ENCODE measurements at places on chromosomes 16 and 17. TPM values are rescaled to one million over a fixed set of nuclear protein-coding genes. Genes with fewer than 3 reads are reported as not detected.

LPO gene
- not detected for total RNA-seq

GPR179 gene
- total RNA-seq: 0.11 TPM

MYL4 gene
- 31.7 TPM for total RNA-seq

SLC12A3 gene
- 0.16 TPM for total RNA-seq

BICDL2 gene
- total RNA-seq: 7.2 TPM

PRAC1 gene
- total RNA-seq: 7.7 TPM

GRCh38 chr17:18025241-18025944 lies 13.6 kb downstream of the ATPAF2 start:
- no peak for DNase-seq

GRCh38 chr17:71107136-71107535 lies 937.8 kb downstream of the KCNJ2 start:
- DNase-seq: no peak

- DNase-seq: no peak
Observed at GRCh38 chr17:41010441-41010840, 1.5 kb upstream of the KRTAP3-1 start.

DNA sequence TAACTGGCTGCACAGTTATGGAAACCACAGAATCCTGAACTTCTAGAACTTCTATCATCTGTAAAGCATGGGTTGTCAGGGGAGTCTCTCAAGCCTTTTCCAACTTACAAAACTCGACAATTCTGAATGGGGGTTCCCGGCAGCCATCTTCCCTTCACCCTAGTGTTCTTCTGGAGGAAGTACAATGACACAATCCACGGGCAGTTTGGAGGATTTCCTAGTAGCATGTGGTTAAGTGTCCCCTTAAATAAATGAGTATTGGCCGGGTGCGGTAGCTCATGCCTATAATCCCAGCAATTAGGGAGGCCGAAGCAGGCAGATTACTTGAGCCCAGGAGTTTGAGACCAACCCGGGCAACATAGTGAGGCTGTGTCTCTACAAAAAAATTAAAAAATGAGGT lies 2.1 kb downstream of the SLC16A6 start:
- no peak for DNase-seq

- DNase-seq: no peak
Observed at GRCh38 chr16:69217433-69217832, 30.5 kb downstream of the SNTB2 start.

DNA sequence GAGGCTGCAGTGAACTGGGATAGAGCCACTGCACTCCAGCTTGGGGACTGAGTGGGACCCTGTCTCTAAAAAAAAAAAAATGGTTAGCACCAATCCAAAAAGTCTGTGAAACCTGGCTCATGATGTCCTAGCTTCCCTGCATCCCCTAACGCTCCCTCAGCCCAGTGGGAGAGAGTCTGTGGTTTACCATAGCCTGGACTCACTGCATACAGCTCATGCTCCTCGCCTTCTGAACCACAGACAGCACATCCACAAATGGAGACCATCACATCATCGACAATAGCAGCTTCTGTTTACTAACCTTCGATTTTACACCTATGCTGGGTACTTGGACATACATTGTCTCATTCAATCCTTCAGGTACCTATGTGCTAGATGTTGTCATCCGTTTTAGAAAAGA lies 43.6 kb downstream of the NLRC5 start:
- no peak for DNase-seq

GRCh38 chr16:2939968-2940367 lies 24.1 kb upstream of the KREMEN2 start:
- DNase-seq: no peak

DNA sequence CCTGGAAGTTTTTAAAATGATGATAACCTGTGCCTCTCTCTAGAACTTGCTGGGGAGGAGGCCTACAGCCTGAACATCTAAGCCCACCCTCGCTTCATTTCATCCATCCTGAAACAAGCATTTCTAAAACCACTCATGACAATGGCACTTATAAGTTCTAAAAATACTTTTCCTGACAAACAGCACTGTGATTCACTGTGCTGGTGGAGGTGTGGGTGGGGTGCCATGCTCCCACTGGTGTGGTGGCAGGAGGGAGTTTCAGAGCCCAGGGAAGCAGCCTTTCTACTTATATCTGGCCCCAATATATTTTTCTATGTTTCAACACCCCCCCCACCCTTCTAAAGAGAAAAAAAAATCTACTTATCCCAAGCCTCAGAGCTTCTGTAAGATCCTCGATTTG lies 52.6 kb downstream of the RAB11FIP4 start:
- no peak for DNase-seq

GRCh38 chr17:60390925-60391470 lies 935 bp downstream of the USP32 start:
- DNase-seq: no peak

DNA sequence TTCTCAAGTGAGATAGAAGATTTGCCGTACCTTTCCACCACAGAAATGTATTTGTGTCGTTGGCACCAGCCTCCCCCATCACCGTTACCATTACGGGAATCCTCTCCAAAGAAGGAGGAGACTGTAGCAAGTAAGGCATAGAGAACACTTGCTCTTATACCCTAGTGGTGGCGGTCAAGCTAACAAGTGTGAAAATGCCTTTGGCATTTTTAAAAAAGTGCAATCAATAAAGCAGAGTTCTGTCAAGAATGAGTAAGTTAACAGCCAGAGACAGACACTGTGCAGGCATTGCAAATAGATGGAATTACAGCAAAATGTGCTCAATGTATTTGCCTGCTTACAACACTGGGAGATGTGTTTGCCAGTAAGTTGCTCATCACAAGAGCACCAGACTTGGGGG lies 7.7 kb downstream of the MSL1 start:
- no peak for DNase-seq

- DNase-seq: no peak
Observed at GRCh38 chr16:3865241-3865640, 15.3 kb downstream of the CREBBP start.

GRCh38 chr16:71555230-71555891 lies 21.5 kb downstream of the TAT start:
- no peak for DNase-seq

DNA sequence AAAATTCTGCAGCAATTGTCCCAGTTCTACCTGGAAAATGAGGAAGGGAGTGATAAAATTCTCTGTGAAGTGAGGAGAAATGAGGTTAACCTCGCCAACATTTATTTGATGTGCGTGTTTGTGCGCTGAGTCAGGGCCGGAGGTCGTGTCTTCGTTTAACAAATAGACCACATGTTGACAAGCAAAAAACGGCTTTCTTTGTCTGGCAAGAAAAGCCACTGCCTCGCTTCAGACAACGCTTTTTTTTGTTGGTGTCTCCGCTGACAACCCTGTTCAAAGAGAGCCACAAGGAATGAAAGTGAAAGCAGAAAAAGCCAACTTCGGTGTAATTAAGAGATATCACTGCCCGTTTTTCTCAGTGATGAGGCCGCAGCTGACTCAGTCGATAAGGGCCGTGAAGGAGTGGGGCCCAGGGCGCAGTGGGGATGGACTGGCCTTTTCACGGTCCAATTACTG lies 510.6 kb downstream of the CDH13 start:
- no peak for DNase-seq

DNA sequence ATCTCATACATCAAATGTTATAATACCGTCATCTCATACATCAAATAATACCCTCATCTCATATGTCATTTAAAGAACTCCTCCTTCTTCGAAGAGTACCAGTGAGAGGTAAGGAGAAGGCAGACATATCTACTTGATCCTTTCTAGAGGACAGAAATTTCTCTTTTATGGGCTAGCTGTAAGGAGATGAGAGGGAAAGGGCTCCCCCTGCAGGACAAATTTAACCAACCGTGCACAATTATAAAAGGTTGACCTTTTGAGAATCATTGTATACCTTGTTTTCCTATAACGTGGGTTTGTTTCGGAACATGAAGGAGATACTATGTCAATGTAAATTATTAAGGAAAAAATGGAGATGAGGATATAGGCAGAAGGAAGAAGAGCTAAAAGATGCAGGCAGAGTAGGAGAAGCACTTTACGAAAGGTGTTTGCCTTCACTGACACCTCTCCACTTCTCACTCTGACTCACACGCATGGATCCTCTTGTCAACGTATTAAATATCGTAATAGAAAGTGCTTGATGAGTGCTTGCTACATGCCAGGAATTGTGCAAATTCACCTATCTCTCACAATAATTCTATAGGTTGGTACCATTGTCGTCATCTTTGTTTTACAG lies 465.9 kb upstream of the ERCC4 start:
- no peak for DNase-seq
